ENCODE measurements at places on chromosomes 2 and 18.
A peak's percentile ranks its signal among the peaks of the same experiment; 100 is the strongest.

DNA sequence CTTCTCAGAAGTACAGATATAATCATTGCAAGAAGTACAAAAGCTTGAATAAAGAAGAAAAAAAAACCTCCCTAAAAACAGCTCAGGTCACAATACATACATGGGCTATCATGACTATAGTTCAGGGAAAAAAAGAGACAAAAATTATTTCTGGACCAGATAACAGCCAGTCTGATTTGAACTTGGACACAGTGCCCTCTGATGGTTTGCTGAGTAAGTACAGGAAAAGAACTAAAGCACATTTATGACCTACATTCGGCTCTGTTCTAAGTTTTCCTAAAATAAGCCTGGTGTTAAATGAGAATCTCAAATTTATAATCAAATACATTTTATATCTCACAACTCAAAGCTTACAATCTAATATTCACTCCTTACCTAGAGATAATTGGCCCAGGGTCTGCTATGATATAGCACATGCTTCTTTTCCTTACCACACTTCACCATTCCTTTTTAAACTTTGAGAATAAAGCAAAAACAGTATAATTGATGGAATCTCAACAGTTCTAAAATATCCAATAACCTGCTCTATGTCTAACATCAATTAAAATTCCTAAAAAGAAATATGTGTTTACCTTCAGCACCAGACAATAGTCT lies 81.1 kb downstream of the RAPH1 start:
- peak; percentile 38 for DNase-seq

- DNase-seq = no peak
Observed at GRCh38 chr2:48588745-48589144, 28.9 kb upstream of the GTF2A1L start.

GRCh38 chr2:240138254-240138984 lies 2.0 kb downstream of the OTOS start:
- DNase-seq = no peak

GRCh38 chr2:45085487-45085886 lies 76.2 kb upstream of the SIX2 start:
- no peak for DNase-seq

DNA sequence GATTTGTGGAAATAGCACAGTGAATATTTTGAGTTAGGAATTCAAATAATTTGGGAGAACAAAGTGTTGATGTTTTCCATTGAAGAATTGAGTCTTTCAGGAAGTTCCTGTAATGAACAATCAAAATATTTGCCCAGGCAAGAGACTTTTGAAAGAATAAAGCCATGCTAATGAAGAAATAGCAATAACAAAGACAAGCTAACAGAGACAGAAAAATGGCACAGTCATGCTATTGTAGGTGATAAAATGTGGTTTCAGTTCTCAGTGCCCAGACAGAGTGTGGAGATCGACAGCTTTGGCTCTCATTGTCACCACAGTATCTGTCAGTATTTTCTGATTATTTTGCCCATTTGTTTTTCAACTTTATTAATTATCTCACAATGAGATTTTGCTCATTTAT lies 490.8 kb upstream of the PIK3C3 start:
- no peak for DNase-seq

GRCh38 chr2:208179028-208179609 lies 10.7 kb downstream of the C2orf80 start:
- DNase-seq = no peak

- DNase-seq = no peak
Observed at GRCh38 chr18:76490033-76490432, 5.0 kb downstream of the ZNF516 start.

DNA sequence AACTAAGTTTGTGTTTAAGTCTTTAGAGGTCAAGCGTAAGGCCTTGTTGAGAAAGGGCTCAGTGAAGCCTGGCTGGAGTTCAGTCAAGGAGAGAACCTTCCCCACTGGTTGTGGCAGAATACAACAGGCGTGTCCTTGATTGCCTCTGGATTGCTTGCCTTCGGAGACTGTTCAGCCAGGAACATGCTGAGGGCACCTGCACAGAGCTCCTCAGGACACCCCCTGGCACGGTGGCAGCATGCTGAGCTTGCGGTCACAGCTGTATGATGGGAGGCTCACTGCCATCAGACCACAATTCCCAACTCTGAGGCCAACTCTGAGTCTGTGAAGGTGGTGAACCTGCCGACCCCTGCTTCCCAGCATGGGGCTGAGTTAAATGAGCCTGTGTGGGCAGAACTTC lies 130.0 kb downstream of the LPIN1 start:
- DNase-seq = no peak

- DNase-seq = no peak
Observed at GRCh38 chr2:236341721-236342120, 77.5 kb upstream of the ASB18 start.

- DNase-seq = no peak
Observed at GRCh38 chr2:147689220-147689909, 155.5 kb upstream of the ACVR2A start.

- DNase-seq = no peak
Observed at GRCh38 chr2:164887434-164888144, 46.0 kb upstream of the COBLL1 start.

GRCh38 chr2:203897544-203897943 lies 30.0 kb downstream of the CTLA4 start:
- no peak for DNase-seq

GRCh38 chr2:130972410-130972809 lies 120.8 kb downstream of the FAM168B start:
- DNase-seq = peak; percentile 33

DNA sequence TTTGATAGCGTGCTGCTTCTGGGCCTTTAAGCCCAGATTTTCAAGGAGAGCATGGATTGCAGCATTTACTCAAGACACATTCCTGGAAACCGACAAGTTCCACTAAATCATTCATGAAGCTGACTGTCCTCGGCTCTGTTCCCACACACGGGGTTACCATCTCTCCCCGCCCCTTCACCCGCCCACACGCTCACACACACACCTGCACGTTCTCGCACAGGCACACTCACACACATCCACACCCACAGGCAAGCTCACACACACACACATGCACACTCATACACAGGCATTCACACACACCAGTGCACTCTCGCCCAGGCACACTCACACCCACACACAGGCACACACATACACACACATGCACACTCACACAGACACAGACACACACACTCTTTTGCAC lies 150.0 kb upstream of the AGAP1 start:
- DNase-seq = no peak

DNA sequence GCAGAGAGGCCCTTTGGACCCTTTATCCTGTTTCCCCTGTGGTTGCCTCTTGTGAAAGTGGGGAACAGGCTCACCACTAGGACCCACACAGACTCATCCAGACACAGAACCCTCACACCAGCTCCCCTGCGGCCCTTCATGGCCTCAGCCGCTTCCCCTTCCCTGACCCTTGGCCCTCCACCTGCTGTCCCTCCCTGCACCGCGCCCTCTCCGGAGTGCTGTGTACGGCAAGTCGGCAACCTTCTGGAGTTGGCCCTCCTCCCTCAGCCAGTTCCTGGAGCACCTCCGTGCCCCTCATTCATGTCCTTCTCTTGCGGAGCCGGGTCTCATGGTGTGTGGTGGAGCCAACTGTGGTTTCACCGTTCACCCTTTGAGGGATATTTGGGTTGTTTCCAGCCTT lies 44.0 kb downstream of the CTDP1 start:
- DNase-seq = no peak

- DNase-seq = peak; percentile 13
Observed at GRCh38 chr2:160205505-160205904, 5.4 kb upstream of the ITGB6 start.

- DNase-seq = no peak
Observed at GRCh38 chr2:26646986-26647672, 6.0 kb upstream of the CIB4 start.

- peak; percentile 72 for DNase-seq
Observed at GRCh38 chr2:173963323-173963816, 1.8 kb downstream of the SP3 start.

DNA sequence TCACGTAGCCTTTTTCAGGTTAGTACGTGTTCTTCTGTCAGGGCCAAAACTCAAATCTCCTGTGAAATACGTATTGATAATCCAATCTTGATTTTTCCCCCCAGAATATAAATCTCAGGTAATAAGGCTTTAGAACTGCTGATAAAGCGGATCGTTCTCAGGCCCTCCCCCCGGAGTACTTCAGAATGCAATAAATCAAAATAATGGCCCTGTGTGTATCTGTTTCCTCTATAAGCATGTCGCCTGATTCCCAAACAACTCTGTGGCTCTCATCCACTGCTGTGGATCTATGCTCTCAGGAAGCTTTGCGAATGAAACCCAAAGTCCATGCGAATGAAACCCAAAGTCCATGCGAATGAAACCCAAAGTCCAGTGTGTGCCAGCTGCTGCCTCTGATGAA lies 49.4 kb downstream of the IMPA2 start:
- no peak for DNase-seq

- DNase-seq = no peak
Observed at GRCh38 chr2:31390324-31390723, 24.2 kb downstream of the XDH start.

- DNase-seq = no peak
Observed at GRCh38 chr18:22048932-22049615, 120.3 kb upstream of the GATA6 start.

- DNase-seq = no peak
Observed at GRCh38 chr2:170695521-170696410, 19.4 kb upstream of the SP5 start.

GRCh38 chr2:180495606-180496005 lies 484.8 kb upstream of the UBE2E3 start:
- DNase-seq = no peak

DNA sequence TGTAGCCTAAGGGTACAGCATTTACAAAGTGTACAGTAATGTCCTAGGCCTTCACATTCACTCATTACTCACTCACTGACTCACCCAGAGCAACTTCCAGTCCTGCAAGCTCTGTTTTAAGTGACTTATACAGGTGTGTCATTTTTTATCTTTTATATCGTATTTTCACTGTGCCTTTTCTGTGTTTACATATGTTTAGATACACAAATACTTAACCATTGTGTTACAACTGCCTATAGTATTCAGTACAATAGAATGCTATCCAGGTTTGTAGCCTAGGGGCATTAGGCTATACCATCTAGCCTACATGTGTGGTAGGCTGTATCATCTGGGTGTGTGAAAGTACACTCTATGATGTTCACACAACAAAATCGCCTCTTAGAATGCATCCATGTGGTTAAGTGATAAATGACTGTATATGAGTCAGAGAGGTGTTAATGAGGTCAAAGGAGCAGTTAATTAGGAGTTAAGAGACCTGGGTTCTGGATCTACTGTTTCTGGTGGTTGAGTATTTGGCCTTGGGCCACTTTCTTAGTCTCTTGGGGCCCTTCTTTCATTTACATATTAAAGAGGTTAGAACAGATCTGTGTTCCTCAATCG lies 149.1 kb downstream of the GREB1L start:
- no peak for DNase-seq

GRCh38 chr2:156539086-156539860 lies 103.1 kb downstream of the GPD2 start:
- DNase-seq = no peak

DNA sequence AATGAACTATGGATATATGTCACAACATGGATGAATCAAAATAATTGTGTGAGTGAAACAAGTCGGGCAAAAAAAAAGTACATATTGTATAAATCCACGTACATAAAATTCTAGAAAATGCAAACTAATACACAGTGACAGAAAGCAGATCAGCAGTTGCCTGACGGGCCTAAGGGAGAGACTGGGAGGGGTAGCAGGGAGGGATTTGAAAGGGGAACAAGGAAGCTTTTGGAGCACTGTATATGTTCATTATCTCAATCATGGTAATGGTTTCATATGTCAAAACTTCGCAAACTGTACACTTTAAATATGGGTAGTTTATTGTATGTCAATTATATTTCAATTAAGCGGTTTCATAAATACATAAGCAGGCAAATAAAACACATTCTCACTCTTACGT lies 153.8 kb downstream of the ANKRD44 start:
- DNase-seq = no peak

- no peak for DNase-seq
Observed at GRCh38 chr2:124875627-124876244, 850.6 kb downstream of the CNTNAP5 start.

DNA sequence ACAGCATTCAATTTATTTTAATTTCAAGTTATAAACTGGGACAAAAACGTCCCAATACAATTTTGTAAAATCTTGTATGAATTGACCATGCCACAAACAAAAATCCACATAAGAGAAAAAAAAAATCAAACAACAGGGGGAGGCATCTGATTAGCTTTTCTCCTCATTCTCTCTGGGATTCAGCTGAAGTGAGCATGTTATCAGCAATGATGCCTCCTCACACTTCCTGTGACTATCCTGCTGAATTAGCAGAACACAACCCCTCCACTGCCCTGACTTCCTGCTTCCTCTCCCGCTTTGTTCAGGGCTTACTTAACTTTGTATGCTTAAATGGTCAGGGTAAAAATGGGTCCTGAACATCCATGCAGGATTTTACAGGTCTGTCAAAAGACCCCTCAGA lies 132.2 kb upstream of the ITGB6 start:
- peak; percentile 22 for DNase-seq

DNA sequence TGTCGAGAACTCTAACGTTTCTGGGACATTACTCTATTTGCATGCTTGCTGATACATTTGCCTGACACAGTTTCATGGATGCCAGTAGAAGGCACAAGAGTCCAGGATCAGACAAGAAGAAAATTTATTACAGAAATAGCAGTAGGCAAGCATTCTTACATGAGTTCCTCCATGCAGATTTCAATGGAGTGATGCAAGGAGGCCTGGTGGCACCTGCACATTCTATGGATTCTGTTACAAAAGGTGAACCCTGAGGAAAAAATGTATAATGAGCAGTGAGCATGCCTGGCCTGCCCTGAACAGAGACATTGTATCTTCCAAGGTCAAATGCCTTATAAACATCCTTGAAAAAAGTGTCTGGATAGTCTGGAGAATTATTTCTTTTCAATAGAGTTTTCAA lies 142.9 kb downstream of the DSEL start:
- DNase-seq = no peak

GRCh38 chr2:120267348-120267747 lies 14.7 kb downstream of the RALB start:
- DNase-seq = no peak

DNA sequence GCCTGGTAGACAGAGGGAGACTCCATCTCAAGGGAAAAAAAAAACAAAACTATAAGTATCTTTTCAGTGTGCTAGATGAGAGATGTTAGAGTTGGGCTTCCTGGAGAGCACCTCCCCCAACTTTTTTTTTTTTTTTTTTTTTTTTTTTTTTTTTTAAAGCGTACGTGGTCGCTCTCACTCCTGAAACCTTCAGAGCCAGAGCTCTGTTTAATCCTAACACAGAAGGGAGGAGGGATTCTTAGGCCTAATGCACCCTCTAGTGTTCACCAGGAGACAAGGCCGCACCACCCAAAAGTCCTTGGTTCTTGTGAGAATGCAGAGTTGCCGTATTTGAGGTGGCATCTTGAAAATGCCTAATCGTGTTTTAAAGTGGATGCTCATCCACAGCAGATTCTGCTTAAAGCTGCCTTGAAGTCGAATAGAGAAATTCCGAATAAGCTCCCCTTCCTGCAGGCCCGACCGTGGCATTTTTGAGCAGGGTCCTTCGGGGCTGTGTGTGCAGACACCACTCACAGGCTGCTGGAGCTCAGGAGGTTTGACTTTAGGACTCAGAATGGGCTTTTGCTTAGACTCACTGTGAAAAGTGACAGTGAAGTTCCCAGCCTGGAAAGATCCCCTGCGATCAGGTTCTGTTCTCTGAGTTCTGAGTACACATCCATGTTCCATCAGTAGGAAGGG lies 252.6 kb downstream of the AGAP1 start:
- DNase-seq = peak; percentile 66
